ENCODE measurements at places on chromosomes 4 and X. TPM values are rescaled to one million over a fixed set of nuclear protein-coding genes. Genes with fewer than 3 reads are reported as not detected.

Gene SLC10A4
- total RNA-seq, result not detected

Gene PAK3
- total RNA-seq, result 49.4 TPM

Gene SPANXN4
- not detected for total RNA-seq

Gene PLAC1
- not detected for total RNA-seq

Gene MAGEA11
- not detected for total RNA-seq

Gene C4orf50
- total RNA-seq, result 0.09 TPM

Gene FANCB
- total RNA-seq, result 6.8 TPM

Gene ARX
- not detected for total RNA-seq

- peak; percentile 42 for DNase-seq
These were observed 27.7 kb downstream of the RGS12 start for GRCh38 chr4:3320361-3321023.

DNA sequence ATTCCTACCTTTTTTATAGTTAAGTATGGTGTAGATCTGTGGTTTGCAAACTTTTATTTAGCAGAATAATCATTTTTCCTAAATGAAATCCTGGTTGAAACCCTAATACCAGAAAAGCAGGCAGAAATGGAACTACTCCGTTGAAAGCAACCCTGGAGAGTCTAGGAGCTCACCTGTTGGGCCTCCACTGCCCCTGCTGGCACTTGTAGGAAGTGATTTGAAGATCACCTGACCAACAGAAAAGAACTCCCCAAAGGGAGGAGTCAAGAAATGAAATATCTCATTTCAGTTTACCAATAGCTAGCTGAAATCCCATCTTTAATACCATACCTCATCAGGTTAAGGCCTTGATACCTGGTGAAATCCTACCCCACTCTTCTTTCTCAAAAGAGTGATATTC lies 277.1 kb downstream of the KLHL13 start:
- DNase-seq, result no peak

DNA sequence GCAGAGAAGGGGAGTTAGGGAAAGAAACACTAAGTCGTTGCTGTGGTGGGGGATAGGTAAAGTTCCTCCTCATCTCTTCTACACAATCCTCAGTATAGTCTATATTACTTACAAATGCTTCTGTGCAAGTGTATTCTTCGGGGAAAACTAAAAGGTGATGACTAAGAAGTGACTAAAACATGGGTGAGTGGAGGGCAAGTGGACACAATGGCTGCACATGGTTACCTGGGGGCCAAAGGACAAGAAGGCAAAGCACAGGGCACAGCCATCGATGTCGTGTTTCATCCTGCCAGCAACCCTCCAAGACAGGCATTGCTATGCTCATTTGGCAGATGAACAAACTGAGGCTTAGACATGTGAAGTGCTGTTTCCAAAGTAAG lies 35.5 kb upstream of the CCKAR start:
- no peak for DNase-seq

DNA sequence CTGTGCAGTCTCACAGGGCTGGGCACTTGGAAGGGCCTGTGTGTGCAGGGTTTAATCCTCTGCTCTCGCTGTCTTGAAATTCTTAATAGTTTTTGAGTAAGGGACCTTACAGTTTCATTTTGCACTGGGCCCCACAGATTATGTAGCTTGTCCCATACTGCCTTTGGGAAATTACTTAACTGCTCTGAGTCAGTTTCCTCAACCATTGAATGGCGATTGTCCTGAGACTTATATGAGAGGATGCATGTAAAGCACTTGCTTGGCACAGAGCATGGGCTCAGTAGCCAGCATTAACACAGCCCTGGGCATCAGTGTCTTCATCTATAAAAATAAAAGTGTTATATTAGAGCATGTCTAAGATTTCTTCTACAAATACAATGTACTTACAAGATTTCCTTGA lies 55.8 kb downstream of the CLCN5 start:
- no peak for DNase-seq

DNA sequence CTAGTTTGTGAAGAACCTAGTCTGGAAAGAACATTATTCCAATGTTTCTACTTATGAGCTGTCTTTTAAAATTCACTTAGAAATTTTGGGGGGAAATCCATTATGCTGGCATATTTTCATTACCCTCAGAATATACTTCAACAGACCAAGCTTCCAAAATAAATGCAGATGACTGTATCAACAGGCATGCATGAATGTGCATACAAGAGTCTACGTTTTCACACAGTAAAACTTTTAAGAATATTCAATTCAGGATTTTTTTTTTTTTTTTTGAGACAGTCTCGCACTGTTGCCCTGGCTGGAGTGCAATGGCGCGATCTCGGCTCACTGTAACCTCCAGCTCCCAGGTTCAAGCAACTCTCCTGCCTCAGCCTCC lies 49.7 kb downstream of the ABCG2 start:
- no peak for DNase-seq

GRCh38 chr4:99458911-99459447 lies 23.8 kb upstream of the ADH7 start:
- DNase-seq, result no peak

GRCh38 chr4:69058410-69059059 lies 37.7 kb upstream of the UGT2B7 start:
- DNase-seq, result no peak

- peak; percentile 59 for DNase-seq
These were observed 793 bp downstream of the TSPAN7 start for GRCh38 chrX:38561951-38562719.

GRCh38 chr4:128565565-128566186 lies 243.8 kb upstream of the JADE1 start:
- DNase-seq, result no peak

DNA sequence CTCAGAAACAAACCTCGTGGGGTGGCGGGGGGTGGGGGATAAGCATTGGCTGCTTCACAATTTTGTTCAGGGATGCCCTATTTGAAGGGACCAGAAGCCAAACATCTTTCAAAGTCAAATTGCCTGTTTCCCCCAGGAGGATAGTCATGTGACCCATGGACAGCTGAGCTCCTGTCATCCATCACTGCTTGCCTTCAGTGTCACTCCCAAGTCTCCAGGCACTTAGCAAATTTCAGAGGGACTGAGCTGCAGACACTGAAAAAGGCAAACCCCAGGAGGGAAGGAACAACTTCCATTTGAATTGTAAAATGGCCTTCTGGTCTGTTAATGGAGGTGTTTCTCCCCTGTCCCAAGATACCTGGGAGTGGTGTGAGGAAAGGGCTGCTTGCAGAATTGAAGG lies 73.4 kb downstream of the FRMPD3 start:
- no peak for DNase-seq

GRCh38 chr4:82594456-82594855 lies 32.7 kb upstream of the TMEM150C start:
- no peak for DNase-seq

- no peak for DNase-seq
These were observed 324.3 kb upstream of the ZCCHC13 start for GRCh38 chrX:73979551-73980131.

DNA sequence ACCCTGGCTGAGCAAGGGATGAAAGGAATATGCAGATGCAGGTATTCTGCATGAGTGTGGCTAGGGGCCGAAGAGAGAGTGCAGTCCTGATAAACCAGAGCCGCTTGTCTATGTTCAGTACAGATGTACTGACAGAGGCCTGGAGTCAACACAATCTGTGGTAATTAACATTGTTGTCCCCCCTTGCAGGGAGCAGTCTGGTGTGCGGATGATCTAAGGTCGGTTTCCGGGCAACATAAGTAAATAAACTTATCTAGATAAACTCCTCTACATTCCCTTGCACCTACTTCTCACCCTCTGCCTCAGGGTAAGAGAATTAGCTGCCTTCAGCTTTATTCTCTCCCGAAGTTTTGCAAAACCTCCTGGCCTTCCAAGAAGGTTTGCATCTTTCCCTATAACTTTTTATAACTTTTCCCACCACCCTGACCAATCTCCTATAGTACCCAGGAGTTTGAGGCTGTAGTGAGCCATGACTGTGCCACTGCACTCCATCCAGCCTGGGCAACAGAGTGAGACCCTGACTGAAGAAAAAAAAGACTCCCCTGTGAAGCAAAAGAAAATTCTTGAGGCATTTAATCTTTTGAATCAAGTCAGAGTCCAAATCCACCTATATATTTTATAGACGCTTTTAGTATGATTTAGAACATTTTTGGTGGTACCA lies 26.6 kb downstream of the SNX25 start:
- no peak for DNase-seq

DNA sequence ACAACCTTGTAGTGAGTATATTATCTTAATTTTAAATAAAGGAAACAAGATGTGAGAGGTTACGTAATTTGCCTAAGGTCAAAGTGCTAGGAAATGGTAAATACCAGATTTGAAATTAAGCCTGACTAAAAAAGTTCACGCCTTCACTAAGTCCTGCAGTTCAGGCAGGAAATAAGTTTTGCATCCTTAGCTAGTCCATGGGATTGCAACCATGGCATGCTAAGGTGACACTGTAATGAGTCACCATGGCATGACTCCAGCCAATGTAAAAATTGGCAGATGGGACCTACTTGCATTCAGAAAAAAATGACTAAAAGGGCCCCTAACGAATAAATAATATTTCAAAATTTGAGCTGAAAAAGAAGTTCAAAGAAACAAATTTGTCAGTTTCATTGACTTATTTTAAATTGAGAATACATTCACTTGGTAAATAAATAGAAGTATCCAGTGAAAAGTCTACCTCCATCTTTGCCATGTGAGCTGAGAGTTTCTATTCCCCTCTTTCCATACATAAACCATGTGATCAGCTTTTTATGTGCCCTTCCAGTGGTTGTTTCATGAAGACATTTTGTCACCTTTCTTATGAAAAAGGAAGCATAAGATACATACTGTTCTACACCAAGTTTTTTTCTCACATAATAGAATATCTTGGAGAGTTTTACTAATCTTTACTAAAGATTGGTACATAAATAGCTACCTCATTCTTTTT lies 72.4 kb downstream of the ANKRD50 start:
- DNase-seq, result no peak

DNA sequence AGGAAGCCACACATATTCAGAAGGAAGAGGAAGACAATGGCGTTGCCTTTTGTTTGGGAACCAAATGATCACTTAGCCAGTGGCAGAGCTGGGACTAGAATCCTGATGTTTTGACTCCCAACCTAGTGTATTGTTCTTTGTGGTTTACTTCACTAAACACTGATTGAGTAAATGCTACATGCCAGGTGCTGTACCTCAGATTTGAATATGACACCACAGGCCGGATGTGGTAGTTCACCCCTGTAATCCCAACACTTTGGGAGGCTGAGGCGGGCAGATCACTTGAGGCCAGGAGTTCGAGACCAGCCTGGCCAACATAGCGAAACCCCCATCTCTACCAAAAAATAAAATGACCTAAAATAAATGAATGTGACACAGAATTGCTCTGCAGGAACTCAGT lies 8.4 kb downstream of the NDUFA1 start:
- DNase-seq, result no peak

DNA sequence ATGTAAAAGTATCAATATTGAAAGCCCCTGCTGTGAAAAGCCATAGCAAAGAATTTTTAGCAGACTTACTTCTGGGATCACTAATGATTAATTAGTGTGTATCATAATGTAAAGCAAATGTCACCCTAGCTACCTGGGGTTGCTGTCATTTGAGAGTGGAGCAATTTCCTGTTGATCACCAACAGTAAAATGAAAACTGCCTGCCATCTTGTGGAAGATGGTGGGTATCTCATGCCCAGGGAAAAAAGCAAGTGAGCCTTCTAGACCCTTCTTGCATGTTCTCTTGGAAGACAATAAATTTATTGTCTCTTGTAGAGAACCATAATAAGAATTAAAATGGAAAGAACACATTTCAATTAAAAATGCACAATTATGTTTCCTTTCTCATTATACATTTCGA lies 360.2 kb downstream of the ZIC3 start:
- no peak for DNase-seq

DNA sequence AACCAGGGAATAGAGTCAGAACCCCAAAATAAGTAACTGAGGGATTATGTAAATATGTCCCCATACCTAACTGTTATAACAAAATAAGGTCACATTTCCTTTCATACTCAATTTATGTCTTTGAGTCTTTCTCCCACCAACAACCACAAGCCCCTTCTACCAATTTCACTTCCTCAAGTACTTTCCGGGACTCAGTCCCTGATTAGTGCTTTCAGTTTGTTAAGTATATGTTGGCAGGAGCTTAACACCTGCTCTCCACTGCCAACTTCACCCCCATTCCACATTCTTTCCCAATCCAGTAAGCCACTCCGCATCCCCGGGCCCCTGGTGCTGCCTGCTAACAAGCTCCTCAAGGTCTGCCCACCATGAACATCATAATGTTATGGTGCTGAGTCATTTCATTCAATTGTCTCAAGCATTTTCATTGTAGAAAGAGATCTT lies 71.3 kb upstream of the SPRY1 start:
- DNase-seq, result no peak

- DNase-seq, result no peak
These were observed 8.3 kb downstream of the RNF128 start for GRCh38 chrX:106734827-106735226.

- DNase-seq, result no peak
These were observed 1.2 kb upstream of the CCNG2 start for GRCh38 chr4:77155631-77156452.

DNA sequence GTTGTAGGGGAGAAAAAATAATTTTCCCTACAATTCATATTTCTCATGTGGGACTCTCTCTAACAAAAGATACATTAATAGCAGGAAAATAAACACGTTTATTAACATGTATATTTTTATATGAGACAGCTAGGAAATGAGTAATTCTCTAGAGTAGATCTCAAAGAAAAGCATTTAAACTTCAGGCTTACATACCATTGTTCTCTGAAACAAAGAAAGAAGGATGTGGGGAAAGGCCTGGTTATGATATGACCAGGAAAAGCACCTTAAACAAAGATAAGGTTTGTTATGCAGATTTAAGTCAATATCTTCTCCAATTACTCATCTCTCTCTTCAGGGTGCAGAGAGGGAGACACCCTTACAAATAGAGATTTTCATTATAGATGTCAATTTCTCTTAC lies 131.3 kb downstream of the SLC7A11 start:
- DNase-seq, result no peak

GRCh38 chrX:7614616-7615015 lies 228.4 kb upstream of the VCX start:
- DNase-seq, result no peak

DNA sequence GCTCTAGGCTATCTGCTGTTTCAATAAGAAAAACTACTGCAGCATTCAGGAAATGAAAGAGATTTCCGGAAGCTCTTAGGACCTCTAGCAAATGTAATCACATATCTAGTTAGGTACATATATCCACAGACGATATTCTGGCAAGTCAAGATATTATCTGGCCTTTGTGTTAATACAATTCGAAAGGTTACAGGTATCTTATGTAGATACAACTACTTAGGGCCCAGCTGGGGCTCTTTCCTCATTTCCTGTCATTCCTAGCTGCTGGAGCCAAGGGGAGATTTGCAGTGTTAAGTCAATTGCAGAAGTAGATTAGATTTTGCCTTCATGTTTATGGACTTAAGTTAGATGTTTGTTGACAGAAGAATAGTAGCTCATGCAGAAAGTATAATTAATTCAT lies 299.5 kb downstream of the ARHGAP24 start:
- no peak for DNase-seq

- no peak for DNase-seq
These were observed 28.5 kb downstream of the SLC25A4 start for GRCh38 chr4:185171373-185172071.

DNA sequence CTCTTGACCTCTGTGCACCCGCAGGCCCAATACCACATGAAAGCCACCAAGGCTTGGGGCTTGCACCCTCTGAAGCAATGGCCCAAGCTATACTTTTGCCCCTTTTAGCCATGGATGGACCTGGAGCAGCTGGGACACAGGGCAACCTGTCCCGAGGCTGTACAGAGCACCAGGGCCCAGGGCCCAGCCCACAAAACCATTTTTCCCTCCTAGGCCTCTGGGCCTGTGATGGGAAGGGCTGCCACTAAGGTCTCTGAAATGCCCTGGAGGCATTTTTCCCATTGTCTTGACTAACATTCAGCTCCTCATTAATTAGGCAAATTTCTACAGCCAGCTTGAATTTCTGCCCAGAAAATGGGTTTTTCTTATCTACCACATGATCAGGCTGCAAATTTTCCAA lies 79.9 kb upstream of the GABRA3 start:
- DNase-seq, result no peak
